NCI-H187 treated with DMSO at 0.1 percent for 48 hours (cell line): ENCODE measurements at places on chromosomes 1 and 21.

- DNase-seq: no peak
Observed at GRCh38 chr1:39737546-39738169, 1.0 kb upstream of the PPIE start.

DNA sequence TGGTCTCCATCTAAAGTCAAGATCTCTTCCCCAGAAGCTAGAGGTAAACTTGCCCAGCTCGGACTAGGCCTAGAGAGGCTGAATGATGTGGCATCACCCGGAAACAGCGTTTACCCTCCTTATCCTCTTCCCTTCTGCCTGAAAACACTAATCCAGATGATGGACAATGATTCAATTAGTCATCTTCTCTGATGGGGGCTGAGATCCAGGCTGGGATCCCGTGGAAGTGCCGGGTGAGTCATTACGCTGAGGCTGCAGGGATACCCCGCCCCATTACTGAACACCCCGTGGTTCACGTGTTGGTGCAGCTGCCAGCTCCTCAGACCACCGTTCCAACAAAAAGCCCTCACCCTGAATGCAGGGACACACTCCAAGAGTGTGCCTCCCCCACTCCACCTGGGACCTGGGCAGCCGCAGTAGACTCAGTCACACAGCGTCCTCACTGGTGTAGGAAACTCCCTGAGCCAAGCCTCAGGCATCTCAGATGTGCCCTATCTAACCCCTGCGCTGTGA, 2.0 kb downstream of the S100A6 start:
- no peak for DNase-seq

GRCh38 chr21:26539566-26539965, 33.5 kb downstream of the CYYR1 start:
- DNase-seq: no peak

DNA sequence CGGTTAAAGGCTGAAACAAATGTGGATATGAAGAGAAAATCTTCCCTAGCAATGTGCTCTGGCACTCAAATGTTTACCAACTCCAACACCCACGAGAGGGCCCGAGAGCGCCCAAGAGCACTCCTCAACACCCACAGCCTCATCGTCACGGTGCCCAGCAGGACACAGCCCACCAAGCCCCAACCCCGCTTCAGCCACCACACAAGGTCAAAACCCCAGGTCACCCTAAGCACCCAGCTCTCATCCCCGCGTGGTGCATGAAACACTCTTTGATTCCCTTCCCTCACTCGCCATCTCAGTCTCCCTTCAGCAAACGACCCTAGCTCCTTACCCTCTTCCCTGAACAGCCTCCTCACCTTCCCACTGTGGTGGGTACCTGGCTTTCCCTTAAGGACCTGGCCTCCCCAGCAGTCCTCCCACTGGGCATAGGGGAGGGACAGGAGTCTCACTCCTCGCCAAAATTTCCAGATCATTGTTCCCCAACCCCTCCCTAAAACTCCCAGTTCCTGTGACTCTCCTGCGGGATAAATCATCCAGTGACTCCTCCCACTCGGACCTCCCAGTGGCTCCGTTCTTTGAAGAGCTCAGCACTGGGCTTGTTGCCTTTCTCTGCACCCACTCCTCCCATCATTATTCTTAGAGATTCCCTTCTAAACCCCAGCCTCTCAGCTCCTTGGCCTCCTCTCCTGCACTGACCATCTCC, 170.4 kb upstream of the SYT6 start:
- no peak for DNase-seq

- DNase-seq: no peak
Observed at GRCh38 chr1:32684167-32684811, 18.3 kb downstream of the SYNC start.

DNA sequence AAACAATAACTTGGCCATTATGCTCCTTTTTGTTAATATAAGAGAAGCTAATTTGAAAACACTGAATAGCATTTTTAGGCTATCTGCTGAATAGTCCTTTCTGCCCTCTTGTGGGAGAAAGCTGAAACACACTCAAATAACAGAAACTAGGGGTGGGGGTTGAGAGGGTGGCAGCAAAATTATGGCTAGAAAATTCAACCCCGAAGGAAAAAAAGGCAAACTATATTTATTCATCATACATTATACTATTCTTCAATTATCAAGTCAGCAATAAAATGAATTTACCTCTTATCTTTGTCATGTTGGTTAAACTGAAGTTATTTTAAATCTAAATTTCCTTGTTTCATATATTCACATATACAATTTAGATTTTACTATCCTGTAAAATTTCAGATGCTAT, 255.9 kb downstream of the FAF1 start:
- no peak for DNase-seq

DNA sequence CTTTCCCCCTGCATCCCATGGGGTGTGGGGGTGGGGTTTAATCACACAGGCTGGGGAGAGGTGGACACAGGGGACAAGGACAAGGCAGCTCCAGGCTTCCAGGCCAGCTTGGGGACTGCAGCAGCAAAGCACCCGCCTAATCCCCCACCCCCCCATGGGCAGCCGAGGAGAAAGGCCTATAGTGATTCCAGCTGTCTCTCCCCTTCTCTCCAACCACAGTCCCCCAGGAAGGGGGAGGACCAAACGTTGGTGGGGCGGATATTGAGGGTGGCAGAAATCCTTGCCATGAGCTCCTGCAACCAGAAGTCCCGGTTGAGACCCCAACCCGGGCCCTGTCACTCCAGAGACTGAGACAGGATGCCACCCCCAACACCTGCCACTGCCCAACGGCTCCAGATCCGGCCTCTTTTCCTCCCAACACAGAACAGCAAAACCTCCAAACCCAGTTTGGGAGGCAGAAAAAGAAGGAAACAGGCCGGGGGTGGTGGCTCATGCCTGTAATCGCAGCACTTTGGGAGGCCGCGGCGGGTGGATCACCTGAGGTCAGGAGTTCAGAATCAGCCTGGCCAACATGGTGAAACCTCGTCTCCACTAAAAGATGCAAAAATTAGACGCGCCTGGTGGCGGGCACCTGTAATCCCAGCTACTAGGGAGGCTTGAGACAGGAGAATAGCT, 1.7 kb downstream of the EPHA2 start:
- DNase-seq: no peak

DNA sequence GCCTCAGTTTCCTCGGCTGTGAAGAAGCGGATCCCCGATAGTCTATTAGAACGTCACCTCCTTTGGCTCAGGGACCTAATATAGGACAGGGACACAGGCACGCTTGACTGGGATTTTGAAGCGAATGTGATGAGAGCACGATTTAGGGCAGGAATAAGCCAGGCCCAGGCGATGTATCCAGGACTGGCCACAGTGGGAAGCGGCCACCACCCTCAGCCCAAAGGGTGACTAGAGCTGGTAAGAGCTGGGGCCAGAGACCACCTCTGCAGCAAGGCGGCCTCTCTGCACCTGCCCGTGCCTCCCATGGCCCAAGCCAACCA, 100.0 kb upstream of the VAMP3 start:
- DNase-seq: no peak

DNA sequence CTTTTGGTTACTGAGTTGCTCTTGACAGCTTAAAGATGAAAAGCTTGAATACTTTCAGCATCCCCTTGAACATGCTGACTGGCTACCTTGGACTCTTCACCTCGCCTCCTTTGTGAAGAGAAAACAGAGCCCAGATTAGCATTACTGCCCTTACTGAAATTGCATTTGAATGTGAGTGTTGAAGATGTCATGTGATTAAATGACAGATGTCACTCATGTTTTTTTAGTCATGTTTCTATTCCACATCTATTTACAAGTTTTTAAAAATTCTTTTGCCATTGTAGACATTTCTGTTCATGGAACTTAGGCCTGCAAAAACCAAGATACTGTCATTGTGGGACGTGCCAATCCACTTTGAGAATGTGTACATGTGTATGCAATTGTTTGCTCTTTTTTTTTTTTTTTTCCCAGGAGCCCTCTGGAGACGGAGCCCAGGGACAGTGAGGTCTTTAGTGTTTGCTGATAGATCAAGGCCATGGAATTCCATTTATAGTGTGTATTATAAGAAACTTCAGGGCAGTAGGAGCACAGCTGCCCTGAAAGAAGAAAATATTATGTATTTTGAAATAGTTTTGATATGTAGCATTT, 25.7 kb upstream of the IVNS1ABP start:
- DNase-seq: no peak

- no peak for DNase-seq
Observed at GRCh38 chr1:85734931-85735330, 26.7 kb upstream of the ZNHIT6 start.

- no peak for DNase-seq
Observed at GRCh38 chr1:101769520-101769919, 227.2 kb downstream of the OLFM3 start.

- DNase-seq: no peak
Observed at GRCh38 chr1:4273243-4273642, 373.2 kb upstream of the C1orf174 start.

DNA sequence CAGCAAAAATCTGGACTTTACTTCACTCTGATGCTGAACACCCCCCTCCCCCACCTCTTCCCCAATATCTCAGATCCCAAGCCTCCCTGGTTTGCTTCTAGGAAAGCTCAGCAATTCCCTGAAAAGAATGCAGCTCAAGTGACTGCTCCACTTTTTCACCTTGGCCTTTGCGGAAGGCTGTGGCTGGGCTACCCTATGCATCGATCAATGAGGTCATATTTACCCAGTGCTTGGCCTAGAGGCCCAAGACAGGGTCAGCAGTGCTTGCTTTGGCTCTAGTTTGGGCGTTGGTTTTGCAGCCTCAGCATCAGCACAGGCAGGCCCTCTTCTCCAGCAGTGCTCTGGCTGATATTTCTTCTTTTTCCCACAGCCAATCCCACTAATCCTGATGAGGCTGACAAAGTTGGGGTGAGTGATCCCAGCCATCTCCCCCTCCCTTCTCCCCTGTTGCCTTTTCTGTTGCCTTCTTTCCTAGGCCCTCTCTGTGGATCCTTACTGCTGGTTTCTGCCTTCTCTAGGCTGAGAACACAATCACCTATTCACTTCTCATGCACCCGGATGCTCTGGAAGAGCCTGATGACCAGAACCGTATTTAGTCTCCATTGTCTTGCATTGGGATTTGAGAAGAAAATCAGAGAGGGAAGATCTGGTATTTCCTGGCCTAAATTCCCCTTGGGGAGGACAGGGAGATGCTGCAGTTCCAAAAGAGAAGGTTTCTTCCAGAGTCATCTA, 14.2 kb downstream of the FCGR2B start:
- DNase-seq: no peak

DNA sequence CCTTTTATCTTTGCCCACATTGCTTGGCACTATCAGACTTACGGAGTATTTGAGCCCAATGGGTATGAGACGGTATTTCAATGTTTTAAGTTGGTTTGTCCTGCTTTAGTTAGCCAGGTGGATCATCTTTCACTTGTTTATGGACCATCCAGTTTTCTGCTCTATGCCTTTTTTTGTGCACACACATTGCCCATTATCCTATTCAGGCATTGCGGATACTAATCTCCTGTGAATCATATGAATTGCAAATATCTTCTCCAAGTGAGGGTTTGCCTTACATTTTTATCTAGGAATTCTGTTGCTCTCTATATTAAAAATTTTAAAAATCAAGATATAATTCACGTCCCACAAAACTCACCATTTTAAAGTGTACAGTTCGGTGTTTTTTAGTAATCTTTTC, 14.0 kb downstream of the CYYR1 start:
- DNase-seq: no peak

- DNase-seq: no peak
Observed at GRCh38 chr21:44763451-44764318, 37.9 kb downstream of the UBE2G2 start.
